ENCODE measurements at places on chromosomes 6 and 20. TPM values are rescaled to one million over a fixed set of nuclear protein-coding genes. Genes with fewer than 3 reads are reported as not detected.

Gene HLA-DOB
- total RNA-seq: 0.05 TPM

Gene APOM
- 3.2 TPM for total RNA-seq

Gene CNKSR3
- total RNA-seq: 10.4 TPM

Gene SDCBP2
- 1.8 TPM for total RNA-seq

Gene TRIM39
- 6.9 TPM for total RNA-seq

Gene C20orf96
- total RNA-seq: 11.1 TPM
